ENCODE measurements at places on chromosomes 3 and 15.

DNA sequence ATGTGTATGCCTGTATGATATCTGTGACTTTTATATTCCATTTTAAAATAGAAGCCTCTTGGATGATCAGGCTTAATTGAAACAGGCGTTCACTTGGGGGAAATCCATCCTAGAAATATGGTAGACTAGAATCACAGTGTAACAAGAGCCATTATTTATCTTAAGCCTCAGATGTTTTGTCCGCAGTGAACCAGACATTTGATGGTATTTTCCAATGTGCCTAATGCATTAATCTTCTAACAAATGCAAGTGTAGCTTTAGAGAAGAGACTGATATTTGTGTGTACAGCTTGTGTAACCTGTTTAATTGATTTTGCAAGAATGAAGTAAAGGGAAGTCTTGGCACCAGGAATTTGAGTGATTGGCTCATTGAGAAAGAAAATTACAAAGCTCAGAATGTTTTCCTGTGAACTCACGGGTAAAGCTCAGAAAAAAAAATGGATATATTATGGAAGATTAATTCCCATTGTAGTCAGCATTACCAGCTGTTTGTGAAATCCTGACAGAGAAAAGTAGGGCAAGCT, 155.7 kb downstream of the SV2B start:
- DNase-seq, result no peak

DNA sequence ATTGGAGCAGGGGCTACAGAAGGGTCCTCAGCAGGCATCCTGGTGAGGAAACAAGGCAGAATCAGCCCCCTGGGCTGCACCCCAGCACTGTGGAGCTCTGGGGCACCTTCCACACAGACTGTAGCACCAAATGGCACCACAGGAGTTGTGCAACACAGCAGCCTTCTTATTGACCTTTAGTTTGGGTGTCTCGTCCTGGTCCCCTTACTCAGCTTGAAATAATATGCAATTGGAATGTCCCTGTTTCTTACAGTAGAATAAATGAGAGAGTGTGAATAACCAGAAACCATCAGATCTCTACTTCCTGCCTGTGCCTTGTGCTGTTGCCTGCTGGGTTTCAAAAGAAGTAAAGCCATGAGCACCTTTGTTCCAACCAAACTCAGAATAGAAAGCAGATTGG, 44.5 kb downstream of the RPLP1 start:
- no peak for DNase-seq

GRCh38 chr15:38877471-38877870, 312.9 kb upstream of the RASGRP1 start:
- DNase-seq, result no peak

DNA sequence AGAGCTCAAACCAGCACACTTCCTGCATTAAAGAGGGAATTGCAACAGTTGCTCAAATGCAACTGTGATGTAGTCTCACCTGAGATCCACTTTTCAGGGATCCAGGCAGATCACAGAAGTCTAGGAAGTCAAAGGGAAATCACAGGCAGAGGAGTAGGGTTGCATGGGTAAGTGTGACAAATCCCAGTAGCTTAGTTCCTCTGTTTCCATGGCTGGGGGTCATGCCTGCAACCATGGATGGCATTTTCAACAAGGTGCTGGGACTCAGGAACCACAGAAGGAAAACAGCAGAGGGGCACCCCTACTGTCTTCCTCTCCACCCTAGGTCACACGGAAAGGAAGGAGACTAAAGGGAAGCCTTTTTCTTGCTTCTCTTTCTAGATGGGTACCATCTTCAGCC, 36.5 kb upstream of the ARNT2 start:
- no peak for DNase-seq

- no peak for DNase-seq
These were observed 28.7 kb upstream of the RPS17 start for GRCh38 chr15:82568986-82569385.

DNA sequence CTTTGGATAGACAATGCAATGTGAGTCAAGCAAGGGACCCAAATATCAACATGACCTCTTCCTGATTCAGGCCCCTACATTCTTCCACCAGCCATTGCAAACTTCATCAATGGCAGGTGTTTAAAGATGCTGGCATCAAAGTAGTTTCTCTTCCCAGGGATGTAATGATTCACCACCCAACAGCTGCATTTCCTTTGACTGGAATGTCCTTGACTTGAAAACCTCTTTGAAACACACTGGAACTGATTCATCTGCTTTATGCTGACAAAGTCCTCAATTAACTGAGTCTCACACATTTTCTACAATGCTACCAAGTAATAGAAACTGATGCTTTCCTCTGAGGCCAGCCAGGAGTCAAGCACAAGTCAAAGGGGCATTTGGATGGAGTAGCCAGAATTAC, 385.5 kb downstream of the GBE1 start:
- no peak for DNase-seq

DNA sequence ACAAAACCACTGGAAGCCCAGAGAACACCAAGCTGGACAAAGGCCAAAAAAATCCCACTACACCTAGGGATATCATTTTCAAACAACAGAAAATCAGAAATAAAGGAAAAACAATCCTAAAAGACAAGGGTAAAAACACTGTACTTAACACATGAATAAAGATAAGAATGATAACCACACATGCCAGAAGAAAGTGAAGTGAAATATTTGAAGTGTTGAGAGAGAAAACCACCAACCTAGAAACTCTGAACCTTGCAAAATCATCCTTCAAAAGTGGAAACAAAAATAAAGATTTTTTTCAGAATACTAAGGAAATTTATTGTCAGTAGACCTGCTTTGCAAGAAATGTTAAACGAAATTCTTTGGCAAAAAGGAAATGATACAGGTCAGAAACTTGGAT, 45.1 kb downstream of the KPNA1 start:
- no peak for DNase-seq

DNA sequence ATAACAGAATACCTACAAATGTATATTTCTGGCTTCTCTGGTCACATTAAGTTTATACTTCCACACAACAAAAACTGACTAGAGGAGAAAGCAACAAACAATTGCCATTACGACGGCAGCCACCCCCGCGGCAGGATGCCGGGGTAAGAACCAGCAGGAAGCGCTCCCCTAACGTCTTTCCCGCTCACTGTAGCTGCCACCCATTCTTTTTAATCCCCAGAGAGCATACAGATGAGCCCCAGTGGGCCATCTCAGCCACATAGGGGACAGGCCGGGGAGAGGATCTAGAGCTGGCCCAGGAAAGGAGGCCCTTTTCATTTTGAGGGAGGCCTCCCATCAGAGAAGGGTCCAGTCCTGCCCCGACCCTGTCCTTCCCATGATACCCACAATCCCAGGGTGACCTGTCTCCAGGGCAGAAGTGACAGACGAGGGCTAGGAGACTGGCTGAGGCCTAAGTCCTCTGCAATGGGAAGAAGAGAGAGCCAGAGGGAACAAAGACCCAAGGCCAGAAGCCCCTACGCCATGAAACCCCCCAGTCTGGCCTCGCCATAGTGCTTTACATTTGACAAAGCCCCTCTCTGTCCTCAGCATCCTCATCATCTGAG, 3.6 kb upstream of the CALML4 start:
- no peak for DNase-seq

DNA sequence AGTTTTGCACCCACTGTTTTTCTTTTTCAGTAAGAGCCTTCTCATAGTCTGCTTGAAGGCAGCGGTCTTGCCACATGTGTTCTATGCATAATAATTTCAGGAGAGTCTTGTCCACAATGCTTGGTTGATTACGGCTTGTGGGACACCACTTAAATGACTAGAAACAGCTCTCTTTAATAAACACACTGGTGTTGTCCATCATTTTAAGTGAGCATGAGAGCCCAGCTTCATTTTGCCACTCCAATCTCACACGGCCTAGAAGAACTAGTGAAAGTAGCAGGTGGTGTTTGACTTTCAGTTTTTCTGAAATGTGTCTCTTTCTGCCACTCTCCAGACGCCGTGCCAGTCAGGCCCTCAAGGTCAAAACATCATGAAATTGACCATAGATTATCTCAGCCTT, 292.1 kb downstream of the LPP start:
- no peak for DNase-seq

- DNase-seq, result no peak
These were observed 33.0 kb upstream of the PLSCR4 start for GRCh38 chr3:146283781-146284445.
